ENCODE measurements at places on chromosomes 7 and 10.

DNA sequence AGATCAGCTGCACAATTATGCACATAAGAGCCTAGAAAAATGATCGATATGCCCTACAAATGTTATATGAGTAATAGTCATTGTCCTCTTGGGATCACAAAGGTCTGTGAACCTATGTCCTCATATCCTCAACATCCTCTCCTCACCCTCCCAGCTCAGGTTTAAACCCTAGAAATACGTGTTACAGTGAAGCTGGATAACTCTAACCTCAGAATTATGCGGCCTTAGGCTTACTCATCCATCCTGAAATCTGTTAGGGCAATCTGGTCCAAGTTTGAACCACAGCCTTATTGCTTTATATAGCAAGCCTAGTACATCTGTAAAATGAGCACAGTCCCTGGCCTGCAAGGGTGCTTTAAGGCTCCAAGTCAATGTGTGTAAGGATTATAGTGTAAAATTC lies 84.2 kb upstream of the FRMD4A start:
- no peak for DNase-seq

GRCh38 chr7:47047384-47047783 lies 534.5 kb downstream of the TNS3 start:
- no peak for DNase-seq

DNA sequence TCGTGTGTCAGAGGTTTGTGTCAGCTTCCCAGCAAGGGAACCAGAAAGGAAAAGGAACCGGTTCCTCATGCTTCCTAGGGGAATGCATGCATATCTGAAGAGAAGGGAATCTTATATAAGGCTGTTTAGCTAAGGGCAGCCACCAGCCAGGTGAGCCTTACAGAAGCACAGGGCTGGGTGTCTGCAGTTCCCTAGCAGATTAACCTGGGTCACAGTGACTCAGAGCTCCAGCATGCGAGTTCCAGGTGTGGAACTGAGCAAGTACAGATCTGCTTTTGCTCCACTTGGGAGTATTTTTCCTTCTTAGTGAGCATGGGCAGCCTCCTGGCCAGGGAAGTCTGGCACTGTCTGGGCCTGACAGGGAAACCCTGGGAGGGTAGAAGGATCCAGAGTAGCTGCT lies 957 bp upstream of the ANKRD2 start:
- DNase-seq, result no peak

DNA sequence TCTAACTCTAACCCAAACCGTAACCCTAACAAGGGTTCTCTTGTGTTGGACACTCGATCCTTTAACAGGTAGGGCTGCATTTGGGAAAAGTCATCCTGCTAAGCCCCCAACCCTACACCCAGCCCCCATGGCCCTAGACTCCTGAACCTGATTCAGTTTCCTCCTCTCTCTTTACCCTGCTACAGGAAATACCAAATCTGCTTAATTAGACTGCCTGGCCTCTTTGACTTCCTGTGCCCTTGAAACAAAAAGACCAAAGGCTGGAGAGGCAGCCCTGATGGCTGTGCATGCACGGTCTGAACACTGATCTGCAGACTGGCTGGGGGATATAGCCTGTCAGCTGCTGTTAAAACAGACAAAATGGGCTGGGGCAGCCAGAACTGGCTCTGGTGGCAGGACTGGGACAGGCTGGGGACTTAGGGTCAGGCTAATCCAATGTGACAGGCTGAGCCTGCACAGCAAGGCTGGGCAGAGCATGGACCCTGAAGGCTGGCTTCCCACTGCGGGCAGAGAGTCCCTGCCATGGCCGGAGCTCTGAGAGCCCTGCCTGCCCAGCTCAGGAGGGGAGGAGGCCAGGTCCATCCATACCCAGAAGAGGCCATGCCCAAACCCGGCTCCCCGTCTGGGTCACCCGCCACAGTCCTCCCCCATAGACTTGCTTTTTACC lies 51.0 kb upstream of the MSMB start:
- DNase-seq, result peak; percentile 15

DNA sequence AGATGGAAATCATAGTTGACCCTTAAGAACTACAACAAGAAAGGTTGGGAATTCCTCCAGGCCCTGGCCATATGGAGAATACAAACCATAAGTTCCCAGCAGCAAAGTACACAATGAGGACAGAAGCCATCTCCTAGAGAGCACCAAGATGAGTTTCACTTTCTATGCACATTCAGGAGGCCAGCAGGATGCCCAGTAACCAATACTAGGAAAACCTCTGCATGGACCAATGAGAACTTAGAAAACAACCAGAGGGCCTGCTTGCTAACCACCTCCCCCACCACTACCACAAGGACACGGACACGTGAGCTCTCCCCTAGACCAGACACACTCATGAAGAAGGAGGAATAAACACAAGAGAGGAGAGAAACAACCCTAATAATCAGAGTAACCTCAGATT lies 56.3 kb downstream of the IFIT5 start:
- DNase-seq, result no peak

DNA sequence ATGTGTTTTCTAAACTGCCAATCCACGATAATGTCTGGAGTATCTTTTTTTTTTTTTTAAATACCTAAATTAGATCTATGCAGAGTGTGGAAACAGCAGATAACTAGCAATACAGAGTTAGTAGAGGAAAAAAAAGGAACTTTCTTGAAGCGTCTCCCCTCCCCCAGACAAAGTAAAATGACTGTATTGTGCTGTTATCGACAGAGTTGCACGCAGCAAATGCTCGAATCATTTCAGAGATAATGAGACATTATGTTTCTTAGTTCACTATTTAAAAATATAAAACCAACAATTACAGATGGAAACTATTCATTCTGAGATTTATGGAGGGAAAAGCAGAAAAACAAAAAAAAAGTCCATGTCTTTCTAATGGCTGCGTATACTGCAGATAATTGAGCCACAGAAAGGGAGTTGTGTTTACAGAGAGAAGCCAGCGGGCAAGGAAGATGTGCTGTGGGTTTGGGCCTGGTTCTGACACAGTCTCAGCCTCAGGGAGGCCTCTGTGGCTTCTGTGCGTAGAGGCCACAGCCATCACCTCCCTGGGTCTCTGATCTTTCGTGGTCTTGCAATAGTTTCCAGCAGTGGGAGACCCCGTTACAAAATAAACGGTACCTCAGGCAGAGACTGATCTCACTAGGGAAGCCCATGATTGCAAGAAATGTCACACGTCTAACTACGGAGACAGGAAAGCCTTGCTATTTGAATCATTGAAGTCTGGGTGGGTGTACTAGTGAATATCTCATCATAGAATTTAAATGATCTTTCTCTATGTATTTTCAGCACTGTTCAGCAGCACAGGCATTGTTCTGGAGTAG lies 19.1 kb upstream of the KLF6 start:
- peak; percentile 78 for DNase-seq

- DNase-seq, result no peak
These were observed 73.4 kb upstream of the CUX1 start for GRCh38 chr7:101743995-101744360.

DNA sequence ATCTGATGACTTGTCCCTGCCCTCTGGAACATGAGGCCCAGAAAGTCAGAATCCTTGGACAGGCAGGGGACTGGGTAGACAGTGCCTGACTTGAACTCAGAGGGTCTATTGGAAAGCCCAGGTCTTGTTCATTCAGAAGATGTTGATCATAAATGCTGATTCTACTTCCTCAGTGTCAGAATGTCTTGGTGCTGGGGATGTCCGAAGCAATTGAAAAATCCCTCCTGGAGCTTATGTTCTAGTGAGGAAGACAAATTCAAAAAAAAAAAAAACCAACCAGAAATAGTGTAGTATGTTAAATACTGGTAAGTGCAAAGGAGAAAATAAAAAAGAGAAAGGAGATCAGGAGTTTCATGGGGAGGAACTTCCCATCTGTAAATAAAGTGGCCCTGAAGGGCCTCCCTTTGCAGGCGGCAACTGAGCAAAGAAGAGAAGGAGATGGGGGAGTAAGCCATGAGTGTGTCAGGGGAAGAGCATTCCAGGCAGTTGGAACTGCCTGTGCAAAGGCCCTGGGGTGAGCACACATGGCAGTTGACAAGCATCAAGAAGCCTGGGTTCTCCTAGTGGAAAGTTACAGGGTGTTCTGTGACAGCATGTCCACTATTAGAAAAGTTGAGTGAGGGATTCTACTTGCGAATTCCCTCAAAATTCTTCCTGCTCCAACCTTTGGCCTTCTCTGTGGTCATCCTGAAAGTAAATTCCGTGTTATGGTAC lies 30.7 kb downstream of the TSPAN15 start:
- DNase-seq, result no peak

DNA sequence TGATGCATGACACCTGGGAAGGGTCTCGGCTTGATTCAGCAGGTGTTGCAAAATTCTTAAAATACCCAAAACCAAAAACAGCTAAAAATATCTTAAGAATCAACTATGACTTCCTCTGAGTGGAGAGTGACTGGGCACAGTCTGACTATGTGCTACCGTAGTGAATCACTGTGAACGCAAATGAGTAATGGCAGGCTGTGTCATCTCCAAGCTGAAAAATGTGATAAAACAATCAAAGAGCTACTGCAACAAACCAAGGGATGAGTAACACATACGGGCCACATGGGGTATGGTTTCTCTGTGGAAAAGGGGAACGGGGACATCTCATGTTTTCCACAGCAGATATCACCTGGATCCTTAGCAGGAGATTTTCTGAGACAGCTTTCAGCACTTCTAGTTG lies 127.5 kb downstream of the ABCA13 start:
- DNase-seq, result peak; percentile 86

GRCh38 chr7:80189638-80190037 lies 55.0 kb downstream of the GNAI1 start:
- DNase-seq, result no peak
